ENCODE measurements at places on chromosomes 5 and 9. TPM values are rescaled to one million over a fixed set of nuclear protein-coding genes. Genes with fewer than 3 reads are reported as not detected.

SYK gene
- not detected for polyA plus RNA-seq

FSTL4 gene
- polyA plus RNA-seq = 3.0 TPM

UBAP2 gene
- polyA plus RNA-seq = 22.0 TPM

BASP1 gene
- polyA plus RNA-seq = not detected

TRIM7 gene
- 0.13 TPM for polyA plus RNA-seq

PCDHGB4 gene
- 1.7 TPM for polyA plus RNA-seq

EIF4E1B gene
- not detected for polyA plus RNA-seq

SLC24A2 gene
- polyA plus RNA-seq = under 0.01 TPM

ORM1 gene
- 1,180 TPM for polyA plus RNA-seq

SPAG8 gene
- 0.22 TPM for polyA plus RNA-seq

TYRP1 gene
- polyA plus RNA-seq = not detected

PCDHB14 gene
- 0.73 TPM for polyA plus RNA-seq

SPINK1 gene
- polyA plus RNA-seq = 27.5 TPM

IL9 gene
- polyA plus RNA-seq = not detected

GLRA1 gene
- polyA plus RNA-seq = not detected

DPYSL3 gene
- 0.03 TPM for polyA plus RNA-seq

PARP8 gene
- 0.11 TPM for polyA plus RNA-seq

REEP2 gene
- polyA plus RNA-seq = 9.2 TPM

PCDHGC5 gene
- polyA plus RNA-seq = not detected

SLCO6A1 gene
- 0.48 TPM for polyA plus RNA-seq

AGPAT2 gene
- 25.8 TPM for polyA plus RNA-seq

NR2F1-AS1 gene
- 2.8 TPM for polyA plus RNA-seq

CCL19 gene
- polyA plus RNA-seq = not detected

ADGRD2 gene
- not detected for polyA plus RNA-seq

PIP5KL1 gene
- 0.44 TPM for polyA plus RNA-seq

TAF11L5 gene
- polyA plus RNA-seq = not detected

IFNB1 gene
- polyA plus RNA-seq = not detected

GCNT4 gene
- polyA plus RNA-seq = 0.26 TPM

ARL14EPL gene
- polyA plus RNA-seq = not detected

DNAI1 gene
- not detected for polyA plus RNA-seq

ARHGEF37 gene
- polyA plus RNA-seq = 0.39 TPM

COL15A1 gene
- polyA plus RNA-seq = not detected

ADAMTS6 gene
- 7.3 TPM for polyA plus RNA-seq

SCGB3A2 gene
- not detected for polyA plus RNA-seq

NUDT12 gene
- 2.4 TPM for polyA plus RNA-seq

DAP gene
- polyA plus RNA-seq = 57.5 TPM

DMRT1 gene
- not detected for polyA plus RNA-seq
